ENCODE measurements at places on chromosomes 3 and 15.

GRCh38 chr15:38829086-38829485, 264.5 kb upstream of the RASGRP1 start:
- DNase-seq: no peak

GRCh38 chr3:122974764-122975162, 52.8 kb downstream of the SEMA5B start:
- DNase-seq: peak; percentile 51

- DNase-seq: no peak
Observed at GRCh38 chr15:77981281-77982126, 96.0 kb downstream of the TBC1D2B start.

DNA sequence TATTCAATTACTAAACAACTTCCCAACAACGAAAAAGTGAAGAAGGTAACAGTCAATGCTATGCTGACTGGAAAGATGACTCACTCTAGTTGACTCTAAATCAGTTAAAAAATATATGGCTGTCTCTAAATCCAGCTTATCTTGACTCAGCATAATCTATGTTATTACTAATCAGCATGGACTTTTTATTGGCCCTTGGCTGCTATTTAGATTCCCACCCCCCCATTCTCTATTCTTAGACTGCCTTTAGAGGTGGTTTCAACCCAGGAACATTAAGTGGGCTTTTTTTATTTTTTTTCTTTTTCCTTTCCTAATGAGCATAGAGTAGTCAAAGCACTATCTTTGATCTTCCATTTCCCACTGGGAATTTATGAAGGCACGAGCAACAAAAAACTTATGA, 1.9 kb downstream of the PCOLCE2 start:
- DNase-seq: peak; percentile 48

DNA sequence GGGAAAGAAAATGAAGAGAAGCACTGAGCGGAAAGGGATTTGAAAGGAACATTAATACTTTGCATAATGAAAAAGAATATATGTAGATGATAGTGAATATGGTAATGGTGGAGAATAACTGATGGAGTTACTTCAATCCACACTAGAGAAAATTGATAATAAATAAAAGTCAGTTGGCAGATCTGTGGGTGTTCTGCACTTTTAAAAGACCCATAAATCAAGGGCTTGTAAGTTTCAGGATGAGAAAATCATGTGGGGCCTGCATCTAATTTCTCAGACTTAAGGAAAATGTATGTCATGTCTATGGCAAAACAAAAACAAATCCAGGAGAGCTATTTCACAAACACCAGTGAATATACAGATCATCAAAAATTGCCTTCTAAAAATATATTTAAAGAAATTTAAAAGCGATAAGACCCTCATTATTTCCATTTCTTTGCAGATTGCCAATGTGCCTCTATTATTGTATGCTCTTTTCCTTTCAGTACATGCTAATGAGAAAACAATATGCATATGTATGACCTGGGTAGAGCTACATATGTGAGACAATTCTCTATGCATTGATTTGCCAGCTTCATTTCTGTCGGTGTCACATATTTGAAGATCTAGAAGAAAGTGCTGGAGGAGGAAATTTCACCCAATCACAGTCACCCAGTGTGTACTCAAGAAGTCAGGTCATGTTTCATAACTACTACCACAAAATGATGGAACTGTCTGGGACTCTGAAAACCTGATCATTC, 269.9 kb upstream of the PDZRN3 start:
- no peak for DNase-seq

DNA sequence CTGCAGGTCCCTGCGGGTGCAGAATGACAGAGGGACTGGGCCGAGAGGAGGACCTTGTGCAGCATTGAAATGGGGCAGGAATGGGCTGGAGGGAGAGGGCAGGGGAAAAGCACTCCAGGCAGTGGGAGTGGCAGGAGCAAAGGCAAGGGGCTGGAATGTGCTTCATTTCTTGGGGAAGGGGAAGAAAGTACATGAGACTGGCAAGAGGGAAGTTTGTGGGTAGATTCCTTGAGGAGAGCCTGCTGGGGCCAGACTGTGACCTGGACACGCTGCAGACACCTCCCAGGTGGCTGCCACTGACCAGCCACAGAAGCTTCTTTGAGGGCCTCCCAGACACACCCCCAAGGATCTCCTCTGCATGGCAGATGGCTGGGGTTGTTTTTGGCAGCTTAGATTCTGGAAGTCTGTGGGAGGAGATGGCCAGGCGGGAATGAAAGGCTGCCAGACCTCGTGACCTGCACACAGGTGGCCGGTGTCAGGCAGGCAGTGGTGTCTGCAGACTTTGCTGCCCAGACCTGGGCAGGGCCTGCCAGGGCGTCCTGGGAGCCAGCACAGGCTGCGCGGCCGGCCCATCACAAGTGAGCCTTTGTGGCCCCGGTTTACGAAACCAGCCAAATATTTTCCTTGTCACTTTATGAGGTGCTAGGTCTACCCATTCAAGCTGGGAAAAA, 53.1 kb downstream of the SPSB4 start:
- peak; percentile 84 for DNase-seq

DNA sequence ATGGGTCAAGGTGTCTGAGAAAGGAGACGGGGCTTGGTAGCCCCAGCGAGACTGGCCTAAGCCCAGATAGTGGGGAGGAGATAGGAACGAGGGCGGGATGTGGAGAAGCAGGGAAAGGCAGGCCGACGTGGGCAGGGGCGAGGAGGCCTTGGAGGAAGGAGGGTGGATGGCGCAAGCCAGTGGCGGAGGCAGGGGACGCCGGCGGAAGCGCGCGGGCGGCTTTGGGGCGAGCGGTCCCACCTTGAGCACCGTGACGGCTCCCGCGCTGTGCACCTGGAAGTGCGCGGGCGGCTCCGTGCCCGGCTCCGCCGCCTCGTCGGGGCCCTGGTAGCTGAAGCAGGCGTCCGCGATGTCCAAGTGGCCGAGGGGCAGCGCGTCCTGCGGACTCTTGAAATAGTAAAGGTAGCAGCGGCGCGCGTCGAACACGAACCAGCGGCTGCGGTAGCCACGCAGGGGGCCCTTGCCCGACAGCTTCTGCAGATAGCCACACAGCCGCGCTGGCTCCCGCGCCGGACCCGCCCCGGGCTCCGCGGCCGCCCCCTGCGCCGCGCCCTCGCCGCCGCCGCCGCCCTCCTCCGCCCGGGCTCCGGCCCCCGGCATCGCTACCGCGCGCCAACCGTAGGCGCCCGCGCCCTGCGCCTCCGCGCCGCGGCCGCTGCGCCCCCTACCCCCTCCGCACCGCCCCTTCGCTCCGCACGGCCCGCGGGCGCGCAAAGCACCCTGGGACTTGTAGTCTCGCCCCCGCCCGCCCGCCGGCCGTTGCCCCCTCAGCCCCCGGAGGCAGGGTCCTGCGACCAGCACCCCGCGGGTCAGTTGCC, at the start of gene TBC1D2B:
TBC1D2B (minus strand) TSS at position 659 of the 818 bp plus-strand sequence; CDS start at position 600, 59 bp downstream.
- DNase-seq: peak; percentile 76

DNA sequence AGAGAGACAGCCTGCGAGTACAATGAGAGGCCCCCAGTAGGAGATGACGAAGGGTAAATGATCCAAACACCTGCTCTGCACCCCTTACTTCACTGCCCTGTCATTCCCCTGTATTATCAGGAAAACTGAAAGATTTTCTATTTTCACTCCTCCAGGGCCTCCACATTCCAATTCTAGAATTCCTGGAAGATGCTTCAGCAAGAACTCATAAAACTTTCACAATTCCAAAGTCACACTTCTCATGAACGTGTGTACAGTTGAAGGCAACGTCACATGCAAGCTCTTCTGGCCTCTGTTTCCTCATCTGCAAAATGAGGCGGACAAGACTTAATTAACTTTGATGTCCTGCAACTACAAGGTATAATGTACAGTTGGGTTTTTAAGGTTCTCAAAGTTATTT, 62.8 kb upstream of the SPATA12 start:
- no peak for DNase-seq

DNA sequence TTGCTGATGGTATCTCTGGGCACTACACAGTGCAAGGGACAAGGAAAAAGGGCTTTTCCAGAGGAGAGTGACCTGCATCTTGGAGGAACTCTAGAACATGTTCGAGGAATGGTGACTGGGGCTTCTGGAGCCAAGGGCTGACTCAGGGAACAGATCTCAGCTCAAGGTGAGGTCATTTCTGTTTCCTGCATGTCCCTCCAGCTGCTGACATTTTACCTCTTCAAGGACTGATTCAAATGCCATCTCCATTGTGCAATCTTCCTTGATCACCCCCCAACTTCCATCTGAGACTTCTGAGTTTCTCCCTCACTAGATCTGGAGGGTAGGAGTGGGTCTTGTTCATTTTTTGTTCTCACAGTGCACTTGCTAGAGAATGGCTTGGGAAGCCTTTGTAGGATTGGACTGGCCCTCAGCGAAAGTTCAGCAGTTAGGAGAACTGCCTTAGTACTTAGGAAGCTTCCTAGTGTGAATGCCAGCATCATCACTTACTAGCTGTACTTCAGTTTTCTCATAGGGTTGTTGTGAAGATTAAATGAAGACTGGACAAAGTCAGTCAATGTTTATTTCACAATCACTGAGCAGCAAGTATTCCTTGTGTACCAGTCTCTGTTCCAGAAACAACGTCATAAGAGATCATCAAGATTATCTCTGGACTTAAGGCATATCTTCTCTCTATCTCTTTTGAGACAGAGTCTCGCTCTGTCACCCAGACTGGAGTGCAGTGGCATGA, 2.6 kb upstream of the IDH3A start:
- no peak for DNase-seq

GRCh38 chr3:12486916-12487315, 2.6 kb downstream of the TSEN2 start:
- no peak for DNase-seq

DNA sequence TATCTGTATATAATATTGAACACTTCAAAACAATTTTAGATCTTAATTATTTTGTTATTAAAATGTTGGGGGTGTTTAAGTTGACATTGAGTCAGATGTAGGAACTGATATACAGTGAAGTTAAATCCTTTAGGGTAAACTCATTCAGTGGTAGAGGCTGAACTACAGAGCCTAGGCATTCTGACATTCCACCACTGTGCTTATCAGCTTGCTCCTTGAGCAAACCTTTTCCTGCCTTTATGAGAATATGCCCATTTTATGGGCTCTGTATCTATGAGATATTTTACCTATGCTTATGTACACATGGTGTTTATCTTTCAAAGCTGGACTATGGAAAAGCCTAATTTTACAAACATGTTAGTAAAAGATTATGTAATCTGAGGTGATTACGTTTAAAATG, 407.5 kb downstream of the ZBTB20 start:
- no peak for DNase-seq
